ENCODE measurements at places on chromosomes 13 and 19. TPM values are rescaled to one million over a fixed set of nuclear protein-coding genes. Genes with fewer than 3 reads are reported as not detected.

The LGI4 gene
- total RNA-seq: 1.3 TPM

The RFPL4AL1 gene
- not detected for total RNA-seq

The EPSTI1 gene
- 17.1 TPM for total RNA-seq

The TINCR gene
- total RNA-seq: under 0.01 TPM

The CPB2 gene
- not detected for total RNA-seq

The CGB8 gene
- not detected for total RNA-seq

The RHPN2 gene
- total RNA-seq: 7.3 TPM

The FAM216B gene
- not detected for total RNA-seq

The IGFL4 gene
- total RNA-seq: not detected

The ARHGEF7 gene
- total RNA-seq: 40.4 TPM

The EFNB2 gene
- 15.5 TPM for total RNA-seq

The NCAN gene
- total RNA-seq: not detected

All from hair follicle dermal papilla cell (primary cell).